ENCODE measurements at places on chromosomes 6 and 20.

DNA sequence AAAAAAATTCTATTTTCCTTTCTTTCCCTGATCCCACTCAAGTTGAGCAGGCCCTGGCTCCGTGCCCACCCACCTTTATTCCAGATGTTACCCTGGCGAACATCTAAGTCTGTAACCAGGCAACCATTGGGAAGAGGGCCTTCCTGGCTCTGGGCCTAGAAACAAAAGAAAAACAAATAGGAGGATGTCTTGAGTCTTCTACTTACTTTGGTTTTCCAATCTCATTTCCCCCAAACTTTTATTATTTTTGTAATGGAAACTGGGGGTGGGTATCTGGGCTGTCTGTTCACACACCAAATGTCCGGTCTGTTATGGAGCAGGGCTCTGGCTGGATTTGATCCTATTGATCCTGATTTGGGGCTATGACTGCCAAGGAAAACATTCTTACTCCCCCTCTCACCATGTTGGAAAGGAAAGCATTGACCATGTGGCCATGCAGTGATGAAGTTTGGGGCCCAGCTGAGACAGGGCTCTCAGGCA lies 744.1 kb downstream of the DHX35 start:
- peak; percentile 24 for DNase-seq

GRCh38 chr6:139152892-139153271 lies 18.0 kb downstream of the HECA start:
- DNase-seq, result no peak

DNA sequence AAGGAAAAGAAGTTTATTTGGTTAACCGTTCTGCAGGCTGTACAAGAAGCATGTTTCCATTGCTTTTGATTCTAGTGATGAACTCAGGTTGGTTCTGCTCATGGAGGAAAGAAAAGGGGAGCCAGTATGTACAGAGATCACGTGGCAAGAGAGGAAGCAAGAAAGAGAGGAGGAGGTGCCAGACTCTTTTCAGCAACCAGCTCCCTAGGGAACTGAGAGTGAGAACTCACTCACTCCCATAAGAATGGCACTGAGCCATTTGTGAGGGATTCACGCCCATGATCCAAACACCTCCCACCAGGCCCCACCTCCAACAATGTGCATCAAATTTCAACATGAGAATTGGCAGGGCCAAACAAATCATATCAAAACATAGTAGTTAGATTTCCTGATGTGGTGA lies 649.1 kb downstream of the EPM2A start:
- no peak for DNase-seq

GRCh38 chr20:63743210-63743970 lies 3.8 kb downstream of the SLC2A4RG start:
- DNase-seq, result no peak

DNA sequence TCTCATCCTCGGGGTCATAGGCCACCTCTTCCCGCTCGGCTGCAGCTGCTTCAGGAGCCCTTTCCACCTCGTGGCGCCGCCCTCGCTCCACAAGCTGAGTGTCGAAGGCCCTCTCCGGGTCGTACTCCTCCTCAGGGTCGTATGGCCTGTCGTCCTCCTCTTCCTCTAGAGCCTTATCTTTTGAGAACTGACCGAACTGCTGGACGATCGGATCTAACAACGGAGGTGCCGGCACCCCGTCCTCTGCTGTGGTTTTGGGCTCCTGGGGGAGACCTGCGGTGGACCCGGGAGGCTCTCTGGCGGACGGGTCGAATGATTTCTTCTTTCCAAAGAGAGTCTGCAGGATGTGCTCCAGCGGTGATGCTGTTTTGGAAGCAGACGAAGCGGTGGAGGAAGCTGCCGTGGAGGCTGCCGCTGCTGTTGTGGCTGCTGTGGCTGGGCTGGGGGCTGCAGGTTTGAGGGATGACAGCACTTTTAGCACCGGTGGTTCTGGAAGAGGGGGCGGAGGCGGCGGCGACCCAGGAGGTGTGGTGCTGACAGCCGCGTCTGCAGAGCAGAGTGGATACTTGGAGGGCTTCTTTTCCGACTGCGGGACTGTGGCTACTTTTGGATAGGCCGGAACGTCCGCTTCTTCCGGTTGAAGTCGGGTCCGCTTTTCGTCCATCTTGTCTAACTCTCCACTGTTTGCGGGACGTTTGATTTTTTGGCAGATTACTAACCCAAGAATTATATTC lies 20.2 kb upstream of the TCFL5 start:
- no peak for DNase-seq

DNA sequence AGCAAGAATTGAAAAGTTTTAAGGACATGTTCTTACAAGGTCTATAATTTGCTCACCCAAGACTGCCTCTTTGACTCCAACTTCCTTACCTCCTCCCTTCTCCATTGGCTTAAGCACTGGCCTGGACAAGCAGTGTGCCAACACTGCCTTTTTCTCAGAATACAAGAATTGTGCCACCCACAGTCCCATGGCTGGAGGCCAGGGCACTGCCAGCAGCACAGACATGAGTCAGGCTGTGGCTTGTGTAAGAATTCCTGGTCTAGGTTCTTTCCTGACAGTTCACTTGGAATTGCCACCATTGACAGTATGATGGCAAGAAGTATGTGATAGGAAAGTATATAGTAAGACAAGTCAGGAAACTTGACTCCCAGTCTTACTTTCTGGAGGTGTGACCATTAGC lies 202.7 kb upstream of the MARCKS start:
- no peak for DNase-seq

DNA sequence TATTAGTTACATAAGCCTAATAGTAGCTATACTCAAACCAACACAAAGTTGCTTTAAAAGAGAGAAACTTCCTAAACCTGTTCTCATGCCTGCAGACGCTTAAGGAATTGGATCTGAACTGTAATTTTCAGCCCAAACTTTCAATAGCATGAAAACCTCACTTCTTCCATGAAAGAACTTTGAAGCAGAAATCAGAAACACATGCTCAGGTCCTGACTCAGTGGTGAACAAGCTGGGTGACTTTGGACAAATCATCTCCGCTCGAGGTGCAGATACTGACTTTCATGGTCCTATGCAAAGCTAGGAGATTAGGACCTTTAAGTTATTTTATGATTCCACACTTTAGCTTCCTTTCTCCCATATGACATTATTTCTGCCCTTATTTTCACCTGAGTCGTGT lies 36.5 kb downstream of the NOX3 start:
- no peak for DNase-seq

DNA sequence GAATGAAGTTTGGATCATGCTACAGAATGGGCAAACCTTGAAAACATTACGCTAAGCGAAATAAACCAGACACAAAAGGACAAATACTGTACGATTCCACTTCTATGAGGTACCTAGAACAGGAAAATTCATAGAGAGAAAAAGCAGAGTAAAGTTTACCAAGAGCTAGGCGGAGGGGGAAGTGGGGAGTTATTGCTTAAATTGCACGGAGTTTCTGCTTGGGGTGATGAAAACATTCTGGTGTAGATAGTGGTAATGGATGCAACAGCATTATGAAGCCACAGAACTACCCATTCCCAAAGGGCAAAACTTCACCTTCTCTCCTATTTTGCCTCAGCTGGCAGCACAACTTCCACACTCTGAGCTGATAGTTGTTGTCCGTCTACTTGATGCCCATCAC lies 6.4 kb upstream of the PDYN start:
- DNase-seq, result no peak

DNA sequence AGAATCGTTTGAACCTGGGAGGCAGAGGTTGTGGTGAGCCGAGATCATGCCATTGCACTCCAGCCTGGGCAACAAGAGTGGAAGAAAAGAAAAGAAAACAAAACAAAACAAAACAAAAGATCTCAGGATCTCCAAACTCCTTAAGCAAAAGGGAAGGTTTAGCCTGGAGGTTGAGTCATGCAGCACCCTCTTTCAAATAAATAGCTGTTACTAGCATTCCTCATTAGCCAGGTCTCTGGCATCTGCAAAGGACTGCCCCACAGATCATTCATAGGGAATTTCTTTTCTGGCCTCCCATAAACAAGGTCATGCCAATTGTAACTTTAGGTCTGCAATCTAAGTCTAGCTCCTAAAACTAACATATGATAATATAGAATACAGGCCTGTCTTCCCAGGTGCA lies 37.2 kb downstream of the EDN1 start:
- DNase-seq, result no peak

DNA sequence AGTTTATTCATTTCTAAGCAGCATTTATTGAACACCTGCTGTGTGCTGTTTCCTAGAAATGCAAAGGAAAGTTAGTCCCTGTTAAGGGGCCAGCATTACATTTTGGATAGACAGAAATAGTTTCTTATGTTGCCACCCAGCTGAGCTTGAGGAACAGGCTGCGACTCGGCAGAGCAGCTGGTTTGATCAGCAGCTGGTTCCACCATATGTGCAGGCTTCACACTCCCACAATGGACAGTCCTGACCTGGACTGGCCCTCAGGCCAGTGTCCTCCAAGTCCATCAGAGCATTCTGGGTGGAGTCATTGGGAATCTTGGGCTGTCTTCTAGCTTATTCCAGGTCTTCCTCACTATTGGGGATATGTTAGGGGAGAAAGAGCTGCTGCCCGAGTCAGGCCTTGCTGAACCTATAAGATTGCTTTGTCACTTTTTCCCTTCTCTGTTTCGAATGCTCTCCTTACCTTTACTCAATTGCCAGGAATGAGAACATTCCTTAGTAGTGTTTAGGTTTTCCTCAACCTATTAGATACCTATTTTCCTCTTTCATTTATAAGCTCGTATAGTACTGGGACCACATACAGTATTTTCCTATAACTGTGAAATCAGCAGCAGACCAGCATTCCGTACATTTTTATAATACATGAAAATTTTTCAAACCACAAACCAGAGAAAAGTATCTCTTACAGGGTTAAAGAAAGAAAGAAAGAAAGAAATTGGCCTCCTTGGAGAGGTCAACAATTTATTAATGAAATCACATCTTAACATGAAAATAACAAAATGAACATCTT lies 203.0 kb downstream of the FARS2 start:
- DNase-seq, result no peak

GRCh38 chr6:169213814-169214520 lies 39.7 kb downstream of the THBS2 start:
- peak; percentile 45 for DNase-seq

- DNase-seq, result no peak
These were observed 14.1 kb downstream of the SAMD5 start for GRCh38 chr6:147522597-147522996.

DNA sequence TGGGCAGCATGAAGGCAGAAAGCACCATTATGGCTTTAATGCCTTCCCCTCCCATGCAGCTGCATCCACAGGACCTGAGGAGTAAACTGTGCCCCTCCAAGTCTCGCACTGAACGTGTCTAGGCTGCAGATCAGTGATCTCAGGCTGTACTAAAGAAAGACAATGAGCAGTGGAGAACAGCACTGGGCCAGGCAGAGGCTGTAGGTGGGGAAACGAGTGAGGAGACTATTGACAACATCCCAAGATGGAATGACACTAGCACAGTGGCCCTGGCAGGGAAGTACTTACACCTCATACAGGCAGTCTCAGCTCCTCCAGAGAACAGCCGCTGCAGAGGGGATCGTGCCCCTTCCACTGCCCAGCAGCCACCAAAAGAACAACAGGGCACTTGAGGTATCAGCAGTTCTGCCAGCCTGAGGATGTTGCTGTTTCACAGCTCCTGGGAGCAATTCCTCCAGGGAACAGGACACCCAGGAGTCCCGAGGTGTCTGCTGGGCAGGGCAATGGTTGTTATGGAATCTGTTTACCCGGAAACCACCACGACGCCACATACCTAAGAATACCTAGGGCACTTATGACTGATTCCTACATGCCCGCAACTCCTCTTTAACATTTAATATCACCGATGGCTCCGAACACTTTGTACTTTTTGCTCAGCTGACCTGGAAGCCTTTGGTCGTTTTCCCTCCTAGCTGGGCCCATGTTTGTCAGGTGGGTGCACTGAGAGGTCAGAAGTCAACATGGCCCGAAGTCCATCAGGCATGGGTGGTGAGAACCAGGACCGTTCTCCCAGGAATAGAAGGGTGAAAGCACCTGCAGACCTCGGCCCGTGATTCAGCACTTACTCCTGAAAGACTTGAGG lies 79.1 kb downstream of the SLC22A23 start:
- no peak for DNase-seq

DNA sequence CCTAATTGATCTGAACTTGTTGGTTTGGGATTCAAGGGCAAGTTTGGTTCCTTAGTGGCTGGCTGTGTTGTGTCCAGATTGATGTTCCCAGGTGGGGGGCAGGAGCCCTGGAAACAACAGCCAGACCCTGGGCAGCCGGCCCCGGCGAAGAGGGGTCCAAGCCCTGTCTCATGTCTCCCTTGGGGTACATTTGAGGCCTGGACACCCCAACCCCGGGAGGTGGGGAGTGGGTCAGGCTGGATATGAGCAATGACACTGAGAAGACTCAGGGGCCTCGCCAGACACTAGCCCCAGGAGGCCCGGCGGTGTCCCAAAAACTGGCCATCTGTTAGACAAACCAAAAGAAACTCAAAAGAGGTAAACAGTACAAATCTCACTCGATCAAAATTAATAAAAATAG lies 79.6 kb downstream of the YTHDF1 start:
- DNase-seq, result no peak

DNA sequence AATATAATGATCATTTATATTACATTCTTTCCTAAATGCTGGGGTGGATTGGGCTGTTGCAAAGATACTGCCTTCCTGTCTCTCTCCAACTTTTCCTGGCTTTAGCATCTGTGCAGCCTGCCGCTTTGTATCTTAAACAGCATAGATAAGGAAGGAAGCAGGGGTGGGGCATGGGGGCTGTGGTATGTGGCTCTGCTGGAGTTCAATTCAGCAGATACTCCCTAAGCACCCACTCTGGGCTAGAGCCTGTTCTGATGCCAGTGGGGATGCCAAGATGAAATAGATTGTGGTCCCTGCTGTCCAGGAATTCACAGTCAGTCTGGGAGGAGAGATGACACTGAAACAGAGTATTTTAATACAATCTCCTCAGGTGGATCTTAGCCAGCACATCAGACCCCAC lies 56.8 kb downstream of the EIF2S2 start:
- DNase-seq, result no peak

- no peak for DNase-seq
These were observed 241.6 kb upstream of the RUNX2 start for GRCh38 chr6:45086360-45087084.

DNA sequence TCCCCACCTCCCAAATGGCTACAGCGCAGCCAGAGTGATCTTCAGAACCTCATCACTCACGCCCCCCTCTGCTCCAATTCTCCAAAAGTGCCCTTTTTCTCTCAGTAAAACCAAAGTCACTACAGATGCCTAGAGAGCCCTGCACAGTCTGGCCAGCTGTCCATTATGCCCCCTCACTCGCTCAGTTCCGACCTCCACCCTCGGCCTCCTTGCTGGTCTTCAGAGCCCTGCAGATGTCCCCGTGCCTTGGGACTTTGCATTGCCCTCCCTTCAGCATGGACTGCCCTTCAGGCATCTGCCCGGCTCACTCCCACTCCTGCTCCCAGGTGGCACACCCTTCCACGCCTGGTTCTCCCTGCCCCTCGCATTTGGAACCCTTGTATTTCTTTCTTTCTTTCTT lies 1.1 kb upstream of the RAET1E start:
- no peak for DNase-seq

GRCh38 chr20:38878866-38879265 lies 47.4 kb upstream of the FAM83D start:
- no peak for DNase-seq

DNA sequence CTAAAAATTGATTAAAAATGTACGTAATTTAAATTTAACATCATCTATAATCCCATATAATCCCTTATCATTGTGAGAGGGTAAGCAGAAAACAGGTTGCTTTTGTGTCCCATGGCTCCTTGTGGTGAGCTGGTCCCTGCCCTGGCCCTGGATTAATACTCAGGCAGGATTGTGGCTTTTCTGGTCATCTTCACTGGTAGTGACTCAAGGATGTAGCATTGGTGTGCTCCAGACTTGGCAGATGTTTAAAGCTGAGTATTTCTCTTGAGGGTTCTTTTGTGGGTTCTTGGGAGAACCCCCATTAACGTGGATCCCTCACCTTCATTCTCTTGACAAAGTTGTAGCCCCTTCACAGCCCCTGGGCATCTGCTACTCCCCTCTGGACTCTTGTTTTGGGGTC lies 39.3 kb downstream of the SNRNP48 start:
- DNase-seq, result no peak
